ENCODE measurements at places on chromosomes 1 and 21. TPM values are rescaled to one million over a fixed set of nuclear protein-coding genes. Genes with fewer than 3 reads are reported as not detected.

Gene CFHR3
- not detected for total RNA-seq

Gene MATN1
- not detected for total RNA-seq

Gene HCN3
- 24.9 TPM for total RNA-seq

Gene PDE9A
- total RNA-seq, result 440 TPM

Gene MTHFR
- 130 TPM for total RNA-seq

Gene SPRR2F
- not detected for total RNA-seq

Gene PPP1R15B
- total RNA-seq, result 77.5 TPM

Gene HSPB7
- 1.1 TPM for total RNA-seq

Gene RAVER2
- 43.6 TPM for total RNA-seq

Gene OR2M7
- not detected for total RNA-seq

Gene SLC19A2
- 7.4 TPM for total RNA-seq

Gene TSPAN2
- total RNA-seq, result 3.3 TPM

Gene CCDC27
- total RNA-seq, result not detected

Gene PTGS2
- total RNA-seq, result 0.88 TPM

Gene S100A1
- not detected for total RNA-seq

Gene S100A7A
- not detected for total RNA-seq

All from Peyer's patch (tissue), 4 donors.